ENCODE measurements at places on chromosomes 6 and 20. TPM values are rescaled to one million over a fixed set of nuclear protein-coding genes. Genes with fewer than 3 reads are reported as not detected.

The MCM3 gene
- total RNA-seq: 36.3 TPM

DNA sequence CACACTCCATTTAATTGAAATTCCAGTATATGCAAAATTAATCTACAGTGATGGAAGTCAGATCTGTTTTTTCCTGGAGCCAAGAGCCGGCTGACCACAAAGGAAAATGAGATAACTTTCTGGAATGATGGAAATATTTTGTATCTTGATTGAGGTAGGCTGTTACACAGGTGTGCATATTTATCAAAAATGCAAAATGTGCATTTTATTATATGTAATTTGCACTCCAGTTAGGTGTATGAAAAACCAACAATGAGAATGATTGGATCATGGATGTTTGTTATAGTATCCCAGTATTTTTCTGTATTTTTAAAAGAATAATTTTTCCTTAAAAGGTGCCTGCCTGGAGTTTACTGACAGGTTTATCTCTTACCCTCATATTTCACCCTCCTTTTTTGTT is 242.0 kb upstream of the JAG1 start:
- no peak overlapping the region for H3K4me3 ChIP-seq
- peaks cover 12% of the 10 kb centered on the region for H3K4me1 ChIP-seq
- H3K27ac ChIP-seq: no peak overlapping the region
- DNase-seq: no peak

GRCh38 chr6:143119260-143119659 is 58.6 kb downstream of the AIG1 start:
- H3K4me1 ChIP-seq: no peaks in the 10 kb centered on the region
- H3K4me3 ChIP-seq: no peak overlapping the region
- DNase-seq: no peak

- H3K4me3 ChIP-seq: no peak overlapping the region
- H3K4me1 ChIP-seq: no peaks in the 10 kb centered on the region
- no peaks in the 10 kb centered on the region for H3K27me3 ChIP-seq
- H3K27ac ChIP-seq: no peak overlapping the region
- DNase-seq: no peak
Measured at GRCh38 chr6:115976321-115976870, 84.3 kb downstream of the FRK start.

DNA sequence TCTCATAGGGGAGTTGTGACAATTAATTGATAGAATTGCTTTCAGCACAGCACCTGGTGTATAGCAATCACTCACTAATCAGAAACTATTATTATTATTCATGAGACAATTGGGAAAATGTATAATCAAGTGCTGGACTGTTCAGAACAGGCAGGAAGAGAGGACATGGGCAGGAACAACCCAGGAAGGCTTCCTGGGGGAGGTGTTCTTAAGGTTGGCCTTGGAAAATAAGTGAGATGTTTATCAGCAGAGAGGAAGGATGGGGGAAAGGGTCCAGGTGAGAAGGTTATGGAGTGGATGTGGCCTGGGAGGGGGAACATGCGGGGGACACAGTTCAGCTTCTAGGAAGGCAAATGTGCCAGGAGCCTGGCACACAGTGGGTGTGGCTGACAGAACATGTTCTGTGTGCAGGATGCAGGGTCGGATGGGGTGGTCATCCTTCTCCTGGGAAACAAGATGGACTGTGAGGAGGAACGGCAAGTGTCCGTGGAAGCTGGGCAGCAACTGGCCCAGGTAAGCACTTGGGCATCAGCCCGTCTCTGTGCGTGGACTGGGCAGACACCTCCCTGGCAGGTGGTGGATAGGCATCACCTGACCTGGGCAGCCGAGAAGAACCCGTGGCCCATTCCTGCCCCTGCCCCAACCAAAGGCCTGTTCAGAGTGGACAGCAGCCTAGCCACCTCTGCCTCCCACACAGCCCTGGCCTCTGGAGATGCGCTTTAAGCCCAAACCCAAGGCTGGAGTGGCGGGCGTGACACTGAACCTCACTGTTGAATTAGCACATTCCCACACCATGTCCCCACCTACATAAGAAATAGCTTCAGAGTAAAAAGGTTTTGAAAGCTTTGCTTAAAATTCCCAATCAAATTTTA is 30.9 kb downstream of the RAB44 start:
- H3K27me3 ChIP-seq: no peaks in the 10 kb centered on the region
- DNase-seq: no peak
- no peak overlapping the region for H3K4me3 ChIP-seq
- H3K36me3 ChIP-seq: no peaks in the 10 kb centered on the region
- no peaks in the 10 kb centered on the region for H3K4me1 ChIP-seq

The OPRM1 gene
- 0.98 TPM for total RNA-seq

GRCh38 chr20:2402271-2402980 is 21.7 kb downstream of the TGM6 start:
- H3K27me3 ChIP-seq: no peaks in the 10 kb centered on the region
- H3K4me1 ChIP-seq: no peaks in the 10 kb centered on the region
- no peak overlapping the region for H3K4me3 ChIP-seq
- no peaks in the 10 kb centered on the region for H3K36me3 ChIP-seq
- peak; percentile 55 for DNase-seq

GRCh38 chr20:25233016-25233772 is 14.7 kb upstream of the PYGB start:
- H3K4me1 ChIP-seq: peaks cover 20% of the 10 kb centered on the region
- DNase-seq: no peak
- no peak overlapping the region for H3K4me3 ChIP-seq

The BAG2 gene
- total RNA-seq: 8.8 TPM

DNA sequence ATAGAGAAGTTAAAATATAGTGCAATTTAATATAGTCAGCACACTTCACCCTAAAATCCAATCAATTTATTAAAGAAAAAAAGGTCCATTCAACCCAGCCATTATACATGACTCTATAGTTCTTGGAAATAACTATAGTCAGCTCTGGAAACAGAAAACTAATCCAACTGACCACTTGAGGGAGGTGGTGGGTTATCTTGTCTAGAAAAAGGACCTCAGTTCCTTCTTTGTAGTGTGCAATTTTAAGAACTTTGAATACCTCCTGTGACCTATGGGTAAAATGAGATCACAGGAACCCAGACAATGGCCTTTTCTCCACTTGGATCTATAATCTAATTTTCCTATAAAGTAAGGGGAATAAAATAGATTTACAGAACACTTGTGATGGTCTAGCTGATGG is 163.6 kb upstream of the CENPW start:
- DNase-seq: no peak
- no peaks in the 10 kb centered on the region for H3K27me3 ChIP-seq
- H3K27ac ChIP-seq: no peak overlapping the region
- no peak overlapping the region for H3K4me3 ChIP-seq

DNA sequence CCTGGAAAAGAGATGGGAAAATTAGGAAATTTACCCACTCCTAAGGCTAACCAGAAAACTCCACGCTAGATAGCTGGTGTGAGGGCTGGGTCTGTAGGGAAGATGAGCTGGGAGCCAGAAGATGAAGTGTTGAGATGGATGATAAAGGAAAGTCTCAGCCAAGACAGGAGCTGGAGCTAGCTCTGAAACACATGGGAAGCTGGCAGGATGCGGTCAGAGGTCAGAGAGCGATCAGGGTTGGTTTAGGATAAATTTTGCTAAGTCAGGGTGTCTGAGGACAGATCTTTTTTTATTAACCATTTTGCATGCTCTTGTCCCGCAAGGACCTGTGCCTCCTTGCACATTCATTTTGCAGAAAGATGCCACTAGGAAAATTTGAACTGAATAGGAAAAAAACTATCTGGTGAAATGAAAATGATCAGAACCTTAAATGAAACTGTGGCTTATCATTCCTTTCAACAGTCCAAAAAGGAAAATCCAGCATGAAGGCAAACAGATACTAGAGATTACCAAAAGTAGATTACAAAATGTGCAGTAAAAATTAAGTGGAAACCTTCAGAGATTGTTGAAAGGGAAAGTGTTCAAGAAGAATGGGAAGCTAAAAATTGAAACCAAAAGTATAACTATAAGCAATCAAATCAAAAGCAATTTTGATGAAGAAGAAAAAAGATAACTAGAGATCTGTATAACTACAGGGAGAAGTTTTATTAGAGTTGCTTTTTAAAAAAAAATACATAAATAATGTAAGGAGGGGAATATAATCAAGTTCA is 10.7 kb upstream of the EDN1 start:
- peaks cover 6% of the 10 kb centered on the region for H3K4me1 ChIP-seq
- H3K27me3 ChIP-seq: no peaks in the 10 kb centered on the region
- H3K4me3 ChIP-seq: no peak overlapping the region
- no peak overlapping the region for H3K27ac ChIP-seq
- no peaks in the 10 kb centered on the region for H3K36me3 ChIP-seq

GRCh38 chr6:152634773-152635172 is 2.4 kb downstream of the SYNE1 start:
- DNase-seq: no peak
- no peaks in the 10 kb centered on the region for H3K36me3 ChIP-seq
- H3K4me1 ChIP-seq: peaks cover 9% of the 10 kb centered on the region
- no peak overlapping the region for H3K27ac ChIP-seq

The KCNS1 gene
- total RNA-seq: not detected

- H3K4me1 ChIP-seq: no peaks in the 10 kb centered on the region
- peaks cover 4% of the 10 kb centered on the region for H3K36me3 ChIP-seq
- H3K4me3 ChIP-seq: no peak overlapping the region
Measured at GRCh38 chr20:19699180-19699971, 58.7 kb upstream of the RIN2 start.

- H3K4me3 ChIP-seq: no peak overlapping the region
- H3K27ac ChIP-seq: no peak overlapping the region
- H3K4me1 ChIP-seq: no peaks in the 10 kb centered on the region
- no peaks in the 10 kb centered on the region for H3K36me3 ChIP-seq
- no peak for DNase-seq
Measured at GRCh38 chr6:146781836-146782235, 183.1 kb downstream of the ADGB start.

DNA sequence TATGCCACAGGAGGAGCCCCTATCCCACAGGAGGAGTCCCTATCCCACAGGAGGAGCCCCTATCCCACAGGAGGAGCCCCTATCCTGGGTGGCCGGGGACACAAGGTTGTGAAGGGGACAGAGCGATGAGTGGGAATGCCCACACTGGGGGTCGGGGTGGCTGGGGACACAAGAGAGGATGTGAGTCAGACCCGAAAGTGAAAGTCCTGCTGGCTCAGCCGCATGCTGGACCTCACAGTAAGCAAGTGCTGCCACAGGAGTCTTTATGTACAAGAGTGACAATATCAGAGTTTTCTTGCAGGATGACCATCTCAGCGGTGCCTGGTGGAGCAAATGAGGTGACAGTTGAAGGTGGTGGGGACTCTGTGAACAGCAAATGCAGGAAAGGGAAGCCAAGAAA is 93.7 kb downstream of the PSMB1 start:
- no peaks in the 10 kb centered on the region for H3K4me1 ChIP-seq
- peak overlapping the region; percentile 33 for H3K4me3 ChIP-seq
- no peak overlapping the region for H3K27ac ChIP-seq
- no peaks in the 10 kb centered on the region for H3K27me3 ChIP-seq

The XKR7 gene
- not detected for total RNA-seq

DNA sequence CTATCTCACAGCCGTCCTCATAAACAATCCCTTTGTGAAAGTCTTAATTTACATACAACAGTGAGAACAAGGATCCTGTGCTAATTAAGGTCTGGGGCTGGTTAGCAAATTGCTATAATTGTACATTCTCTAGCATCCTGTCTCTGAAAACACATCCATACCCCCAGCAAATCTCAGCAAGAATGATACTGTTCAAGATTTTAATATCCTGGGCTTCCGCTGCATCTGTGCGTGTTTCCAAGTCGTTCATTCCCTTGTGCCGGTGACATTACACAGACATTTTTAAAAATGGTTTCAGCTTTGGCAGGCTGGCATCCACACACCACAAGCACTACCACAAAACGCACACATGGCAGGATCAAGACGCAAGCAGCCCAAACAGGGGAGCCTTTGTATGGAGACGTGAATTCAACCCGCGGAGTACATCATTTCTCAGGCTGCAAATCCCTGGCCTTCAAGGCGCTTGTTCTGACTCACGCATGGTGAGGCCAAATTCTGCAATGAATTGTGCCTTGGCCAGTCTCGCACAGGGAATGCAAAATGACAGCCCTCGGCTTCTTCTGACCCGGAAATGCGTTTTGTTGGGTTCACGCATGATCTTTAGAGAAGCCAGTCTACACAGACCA is 20.3 kb downstream of the ZMYND8 start:
- H3K36me3 ChIP-seq: no peaks in the 10 kb centered on the region
- H3K27me3 ChIP-seq: no peaks in the 10 kb centered on the region
- no peak overlapping the region for H3K4me3 ChIP-seq
- H3K4me1 ChIP-seq: peaks cover 50% of the 10 kb centered on the region

The PAQR8 gene
- 8.8 TPM for total RNA-seq

- no peak for DNase-seq
- H3K27ac ChIP-seq: no peak overlapping the region
- H3K4me3 ChIP-seq: no peak overlapping the region
- H3K27me3 ChIP-seq: no peaks in the 10 kb centered on the region
Measured at GRCh38 chr20:15020845-15021244, 683.4 kb upstream of the FLRT3 start.

DNA sequence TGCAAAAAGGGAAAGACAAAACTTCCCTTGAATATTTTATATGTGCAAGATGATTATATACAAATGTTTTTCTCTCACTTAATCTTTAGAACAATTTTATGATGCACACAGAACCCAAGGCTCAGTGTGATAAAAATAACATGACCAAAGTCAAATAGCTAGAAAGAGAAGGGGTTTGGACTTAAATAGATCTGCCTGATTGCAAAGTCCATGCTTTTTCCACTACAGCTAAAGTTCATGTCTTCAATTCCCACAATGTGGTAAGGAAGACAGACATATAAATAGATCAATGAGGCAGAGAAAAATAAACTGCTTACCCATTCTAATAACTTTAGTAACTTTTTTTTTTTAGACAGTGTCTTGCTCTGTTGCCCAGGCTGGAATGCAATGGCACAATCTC is 143.8 kb downstream of the CDK19 start:
- H3K27me3 ChIP-seq: no peaks in the 10 kb centered on the region
- H3K4me1 ChIP-seq: no peaks in the 10 kb centered on the region
- H3K4me3 ChIP-seq: no peak overlapping the region
- H3K27ac ChIP-seq: no peak overlapping the region
- no peak for DNase-seq

The TCP1 gene
- 80.8 TPM for total RNA-seq

GRCh38 chr6:132792510-132792909 is 5.9 kb downstream of the SLC18B1 start:
- DNase-seq: no peak
- no peak overlapping the region for H3K4me3 ChIP-seq
- H3K4me1 ChIP-seq: peaks cover 5% of the 10 kb centered on the region
- H3K27ac ChIP-seq: no peak overlapping the region

The LTB gene
- 5.4 TPM for total RNA-seq

The PAK5 gene
- 0.25 TPM for total RNA-seq
